CD4-positive, alpha-beta memory T cell (primary cell): ENCODE measurements at places on chromosomes 13 and 19. TPM values are rescaled to one million over a fixed set of nuclear protein-coding genes. Genes with fewer than 3 reads are reported as not detected.

DNA sequence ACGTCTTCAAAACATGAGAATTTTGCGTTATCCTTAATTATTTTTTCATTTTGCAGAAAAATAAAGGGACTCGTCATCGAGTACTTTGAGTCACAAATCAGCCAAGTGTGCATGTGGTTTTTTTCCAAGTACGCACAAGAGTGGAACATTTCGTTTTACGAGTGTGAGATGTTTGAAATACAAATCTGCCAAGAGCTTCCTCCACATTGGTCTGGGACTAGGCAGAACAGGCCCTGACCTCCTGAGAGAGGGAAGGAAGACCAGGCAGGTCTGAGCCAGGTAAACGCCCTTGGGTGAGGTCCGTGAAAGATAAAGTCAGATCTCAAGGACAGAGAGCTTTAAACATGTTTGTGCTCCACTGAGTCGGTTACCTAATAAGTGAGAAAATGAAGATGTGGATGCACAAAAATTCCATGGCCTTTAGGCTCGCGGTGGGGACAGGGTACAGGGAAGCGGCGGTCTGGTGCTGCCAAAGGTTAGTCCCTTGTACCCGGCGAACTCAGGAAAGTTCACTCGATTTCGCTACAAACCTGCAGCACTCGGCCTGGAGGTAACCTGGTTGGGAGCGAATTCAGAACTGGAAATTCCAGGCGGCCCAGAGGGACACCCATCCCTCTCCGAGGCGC, 473 bp upstream of the ITM2B start:
- peak overlapping the region; percentile 98 for H3K27ac ChIP-seq
- DNase-seq: no peak
- peaks cover 9% of the 10 kb centered on the region for H3K36me3 ChIP-seq

DNA sequence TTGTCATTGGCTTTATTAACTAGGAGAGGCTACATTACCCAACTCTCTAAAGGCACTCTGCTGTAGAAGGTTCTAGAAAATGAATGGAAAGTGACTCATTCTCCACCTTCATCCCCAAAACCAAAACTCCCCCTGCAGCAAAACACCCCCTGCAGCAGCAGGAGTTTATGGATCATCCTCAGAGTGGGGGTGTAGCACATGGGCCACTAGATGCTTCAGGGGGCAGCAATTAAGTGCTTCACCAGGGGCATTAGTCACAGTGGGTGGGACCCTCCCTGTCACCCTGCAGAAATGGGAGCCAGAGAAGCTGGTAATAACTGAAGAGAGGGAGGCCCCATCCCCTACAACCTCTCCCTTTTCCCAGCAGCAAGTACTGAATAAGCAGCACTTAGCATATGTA, 64.5 kb upstream of the MED4 start:
- H3K27ac ChIP-seq: no peak overlapping the region
- no peaks in the 10 kb centered on the region for H3K27me3 ChIP-seq
- no peak overlapping the region for H3K4me3 ChIP-seq

GRCh38 chr13:98142380-98143156, at the start of gene FARP1:
Gene FARP1 (plus strand): TSS chr13:98143094. CDS start chr13:98213243, 70,149 bp downstream.
- no peaks in the 10 kb centered on the region for H3K4me1 ChIP-seq
- H3K27ac ChIP-seq: no peak within 1 kb of the TSS
- no peaks in the 10 kb centered on the region for H3K36me3 ChIP-seq

The PPFIA3 gene
- 0.68 TPM for polyA plus RNA-seq

DNA sequence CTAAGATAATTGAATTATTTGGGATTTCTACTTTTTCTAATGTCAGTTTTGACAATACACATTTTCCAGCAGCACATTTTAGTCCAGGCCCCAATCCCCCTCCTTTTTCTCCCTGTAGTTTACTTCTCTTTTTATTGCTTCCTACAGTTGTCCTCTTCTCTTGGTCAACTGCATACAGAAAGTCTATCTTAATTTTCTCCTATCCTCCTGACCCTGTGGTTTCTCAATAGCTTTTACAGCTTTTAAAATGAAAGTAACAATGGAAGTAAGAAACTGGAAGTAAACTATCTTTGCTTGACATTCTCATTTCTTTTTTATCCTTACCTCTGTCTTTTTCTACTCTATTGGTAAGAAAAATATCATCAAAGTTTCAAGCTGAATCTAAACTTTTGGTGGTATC, 106.5 kb upstream of the OXGR1 start:
- H3K27me3 ChIP-seq: no peaks in the 10 kb centered on the region
- H3K4me3 ChIP-seq: no peak overlapping the region
- no peak overlapping the region for H3K27ac ChIP-seq
- DNase-seq: no peak
- H3K36me3 ChIP-seq: no peaks in the 10 kb centered on the region

DNA sequence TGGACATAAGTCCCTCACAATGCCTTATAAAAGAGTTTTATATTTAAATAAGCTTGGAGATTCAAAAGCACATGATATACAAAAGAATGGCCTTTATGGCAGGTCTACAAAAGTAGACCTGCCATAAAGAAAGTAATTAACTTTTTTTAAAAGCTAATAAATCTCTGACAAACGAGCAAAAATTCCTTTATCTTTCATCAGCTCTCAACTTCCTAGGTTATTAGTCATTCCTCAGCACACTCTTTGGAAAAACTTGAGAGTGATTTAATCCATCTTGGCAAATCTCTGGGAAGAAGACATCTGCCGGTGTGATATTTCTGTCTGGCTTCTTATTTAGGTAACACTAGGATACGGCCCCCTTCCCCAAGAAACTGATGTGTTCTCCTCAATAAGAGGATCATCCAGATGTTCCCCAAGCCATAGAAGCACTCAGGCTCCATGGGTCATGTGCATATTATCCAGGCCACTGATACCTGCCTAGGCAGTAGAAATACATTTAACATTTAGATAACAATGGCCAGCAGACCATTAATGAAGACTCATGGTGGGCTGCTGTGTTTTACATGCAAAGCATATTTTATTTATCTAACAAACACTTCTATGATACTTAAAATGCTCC, 372.7 kb downstream of the LIG4 start:
- no peaks in the 10 kb centered on the region for H3K27me3 ChIP-seq
- H3K4me3 ChIP-seq: no peak overlapping the region
- no peak for DNase-seq

The FAM216B gene
- polyA plus RNA-seq: not detected

- H3K36me3 ChIP-seq: no peaks in the 10 kb centered on the region
- no peak overlapping the region for H3K4me3 ChIP-seq
- no peaks in the 10 kb centered on the region for H3K27me3 ChIP-seq
Measured at GRCh38 chr13:104473936-104474335, 1407.7 kb upstream of the SLC10A2 start.

DNA sequence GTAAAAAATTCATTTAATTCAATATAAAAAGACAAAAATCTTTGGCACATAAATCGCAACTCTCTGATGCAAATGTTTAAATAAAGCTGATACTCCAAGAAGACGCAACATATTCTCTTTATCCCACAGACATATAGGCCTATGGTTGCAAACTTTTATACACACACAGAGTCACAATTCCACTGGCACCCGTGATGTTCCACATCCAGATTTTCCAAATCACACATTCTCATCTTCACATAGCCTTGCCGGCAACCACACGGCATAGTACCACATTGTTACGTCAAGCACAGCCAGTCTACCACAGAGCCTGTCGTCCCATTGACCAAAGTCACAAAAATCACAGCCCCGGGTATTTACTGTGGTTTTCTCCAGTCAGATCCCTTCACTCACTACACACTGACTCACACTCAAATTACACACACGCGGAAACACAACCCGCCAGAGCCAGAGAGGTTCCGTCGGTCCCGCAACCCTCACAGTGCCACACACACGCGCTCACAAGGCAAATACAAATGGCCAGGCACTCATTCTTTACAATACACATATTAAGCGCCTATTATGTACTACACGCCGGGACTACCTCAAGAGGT, 546 bp upstream of the ZNF546 start:
- no peaks in the 10 kb centered on the region for H3K36me3 ChIP-seq
- peak overlapping the region; percentile 98 for H3K4me3 ChIP-seq
- peaks cover 19% of the 10 kb centered on the region for H3K4me1 ChIP-seq

GRCh38 chr19:56748378-56748777, 76.8 kb upstream of the ZNF835 start:
- H3K4me3 ChIP-seq: no peak overlapping the region
- H3K4me1 ChIP-seq: no peaks in the 10 kb centered on the region
- no peak for DNase-seq
- H3K36me3 ChIP-seq: no peaks in the 10 kb centered on the region
- no peak overlapping the region for H3K27ac ChIP-seq

DNA sequence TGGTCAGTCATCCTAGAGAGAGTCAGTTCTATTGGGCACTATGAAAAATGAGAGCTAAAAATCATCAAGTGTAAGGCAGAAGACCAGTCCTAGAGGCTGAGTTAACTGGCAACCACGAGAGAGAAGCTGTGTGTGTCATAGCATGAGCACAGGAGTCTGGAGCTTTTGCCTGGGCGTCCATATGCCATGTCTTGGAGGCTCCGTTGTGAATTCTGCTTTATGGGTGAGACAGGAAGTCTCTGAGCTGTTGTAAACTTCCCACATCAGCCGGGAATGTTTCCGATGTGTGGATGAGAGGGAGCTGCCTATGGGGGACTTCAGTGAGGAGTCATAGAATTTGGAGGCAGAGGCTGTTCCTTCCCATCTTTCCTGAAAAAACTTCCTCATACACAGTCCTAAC, 120.0 kb downstream of the ITGBL1 start:
- no peaks in the 10 kb centered on the region for H3K36me3 ChIP-seq
- H3K27ac ChIP-seq: no peak overlapping the region
- H3K4me1 ChIP-seq: no peaks in the 10 kb centered on the region
- H3K4me3 ChIP-seq: no peak overlapping the region
- H3K27me3 ChIP-seq: no peaks in the 10 kb centered on the region
- no peak for DNase-seq

The NKG7 gene
- 44.3 TPM for polyA plus RNA-seq

DNA sequence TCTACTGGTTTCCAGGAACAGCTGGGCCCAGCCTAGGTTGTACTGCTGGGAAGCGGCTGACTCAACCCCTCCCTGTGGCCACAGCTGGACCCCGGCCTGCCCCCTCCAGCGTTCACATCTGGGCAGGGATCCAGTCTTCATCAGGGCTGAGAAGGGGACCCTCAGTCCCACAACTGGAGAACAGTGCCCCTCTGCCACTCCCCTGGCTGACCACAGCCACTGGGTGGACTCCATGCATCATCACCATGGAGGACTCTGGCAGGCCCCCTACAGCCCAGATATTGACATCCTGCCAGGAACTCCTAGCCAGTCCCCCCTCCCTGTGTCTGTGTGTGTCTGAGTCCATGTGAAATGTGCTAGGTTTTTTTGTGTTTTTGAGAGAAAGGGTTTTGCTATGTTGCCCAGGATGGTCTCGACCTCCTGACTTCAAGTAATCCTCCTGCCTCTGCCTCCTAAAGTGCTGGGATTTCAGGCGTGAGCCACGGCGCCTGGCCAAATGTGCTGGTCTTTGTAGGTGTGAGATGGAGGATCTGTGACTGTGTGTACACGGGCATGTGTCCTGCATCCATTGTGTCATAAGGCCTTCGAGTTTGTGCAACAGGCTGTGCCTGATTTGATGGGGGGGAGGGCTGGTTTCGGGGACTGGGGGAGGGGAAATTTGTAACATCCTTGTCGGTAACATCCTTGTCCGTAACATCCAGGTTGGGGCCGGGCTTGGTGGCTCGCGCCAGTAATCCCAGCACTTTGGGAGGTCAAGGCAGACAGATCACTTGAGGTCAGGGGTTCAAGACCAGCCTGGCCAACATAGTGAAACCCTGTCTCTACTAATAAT, 4.0 kb upstream of the HOOK2 start:
- peaks cover 60% of the 10 kb centered on the region for H3K4me1 ChIP-seq
- H3K27ac ChIP-seq: peak overlapping the region; percentile 86
- H3K36me3 ChIP-seq: no peaks in the 10 kb centered on the region
- no peak overlapping the region for H3K4me3 ChIP-seq
- no peaks in the 10 kb centered on the region for H3K27me3 ChIP-seq

The CRLF1 gene
- polyA plus RNA-seq: not detected

DNA sequence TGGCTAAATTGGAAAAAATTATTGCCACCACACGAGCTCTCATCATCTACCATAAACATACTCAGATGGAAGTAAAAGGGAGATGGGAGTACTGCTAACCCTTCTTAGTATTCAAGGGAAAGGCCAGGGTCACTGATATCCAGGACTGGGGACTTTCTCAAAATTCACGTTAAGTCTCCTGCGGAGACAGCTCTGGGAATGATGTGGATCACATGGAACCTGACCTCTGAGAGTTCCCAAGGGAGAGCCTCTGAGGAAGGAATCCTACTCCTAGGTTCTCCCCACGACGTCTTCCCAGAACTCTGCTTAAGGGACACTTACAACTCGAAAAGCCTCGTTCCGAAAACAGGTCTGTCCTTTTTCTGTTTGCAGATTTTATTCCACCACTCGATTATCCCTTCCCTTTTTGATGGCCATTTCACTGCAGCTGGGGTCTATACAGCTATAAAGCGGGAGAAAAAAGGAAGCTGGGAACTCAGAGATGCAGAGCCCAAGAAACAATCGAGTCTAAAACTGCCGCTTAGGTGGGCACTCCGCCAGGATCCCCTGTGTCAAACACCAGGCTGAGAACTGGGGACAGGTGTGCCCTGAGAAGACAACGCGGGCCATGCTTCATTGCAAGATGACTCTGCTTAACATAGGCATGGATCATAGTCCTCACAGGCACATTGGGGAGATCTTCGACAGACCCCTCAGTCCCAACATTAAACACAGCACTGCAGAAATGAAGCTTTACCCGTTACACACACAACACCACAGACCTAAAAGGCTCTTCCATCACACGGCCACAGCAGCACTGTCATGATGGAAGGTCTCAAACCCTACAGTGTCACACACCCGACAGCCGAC, 823 bp upstream of the ZNF567 start:
- H3K36me3 ChIP-seq: peaks cover 16% of the 10 kb centered on the region
- no peaks in the 10 kb centered on the region for H3K27me3 ChIP-seq
- no peak for DNase-seq
- peaks cover 22% of the 10 kb centered on the region for H3K4me1 ChIP-seq

GRCh38 chr13:98147521-98147920, 4.6 kb downstream of the FARP1 start:
- H3K4me3 ChIP-seq: no peak overlapping the region
- H3K36me3 ChIP-seq: no peaks in the 10 kb centered on the region
- no peak overlapping the region for H3K27ac ChIP-seq
- DNase-seq: no peak
- no peaks in the 10 kb centered on the region for H3K4me1 ChIP-seq
- no peaks in the 10 kb centered on the region for H3K27me3 ChIP-seq

DNA sequence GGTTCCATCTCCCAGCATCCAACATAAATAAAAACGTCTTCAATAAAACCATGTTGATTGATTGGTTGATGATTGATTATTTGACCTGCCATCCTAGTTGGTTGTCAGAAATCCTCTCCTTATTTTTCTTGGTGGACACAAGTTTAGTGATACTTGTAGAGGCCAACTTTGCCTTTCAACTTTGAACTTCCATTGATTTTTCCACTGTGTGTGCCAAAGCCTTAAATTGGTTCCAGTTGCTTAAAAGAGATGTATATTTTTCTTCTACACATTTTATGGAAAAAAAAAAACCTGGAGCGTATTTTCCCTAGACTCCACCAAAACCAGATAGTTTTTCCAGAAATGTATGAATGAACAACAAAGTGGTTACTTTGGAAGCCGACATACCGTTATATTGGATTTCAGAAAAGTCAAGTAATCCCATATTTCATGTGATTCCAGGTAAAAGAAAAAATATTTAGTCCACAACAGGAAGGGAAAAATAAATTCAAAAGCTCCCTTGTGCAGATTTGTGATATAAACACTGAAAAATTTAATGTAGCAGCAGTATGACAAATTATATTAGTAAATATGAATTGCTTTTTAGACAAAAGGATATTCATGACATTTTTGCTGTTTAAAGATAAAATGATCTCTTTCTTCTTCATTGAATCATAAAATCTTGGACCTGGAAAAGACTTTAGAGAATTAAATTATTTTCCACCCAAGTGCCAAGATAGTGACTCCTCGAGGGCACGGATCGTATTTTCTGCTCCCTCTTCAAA, 85.2 kb downstream of the MBNL2 start:
- H3K27me3 ChIP-seq: no peaks in the 10 kb centered on the region
- no peak for DNase-seq
- H3K4me1 ChIP-seq: peaks cover 2% of the 10 kb centered on the region
- H3K36me3 ChIP-seq: no peaks in the 10 kb centered on the region

The C19orf67 gene
- not detected for polyA plus RNA-seq
